Left lobe of liver (tissue), 2 donors: ENCODE measurements at places on chromosomes 3 and 15. TPM values are rescaled to one million over a fixed set of nuclear protein-coding genes. Genes with fewer than 3 reads are reported as not detected.
A peak's percentile ranks its signal among the peaks of the same experiment; 100 is the strongest.

DNA sequence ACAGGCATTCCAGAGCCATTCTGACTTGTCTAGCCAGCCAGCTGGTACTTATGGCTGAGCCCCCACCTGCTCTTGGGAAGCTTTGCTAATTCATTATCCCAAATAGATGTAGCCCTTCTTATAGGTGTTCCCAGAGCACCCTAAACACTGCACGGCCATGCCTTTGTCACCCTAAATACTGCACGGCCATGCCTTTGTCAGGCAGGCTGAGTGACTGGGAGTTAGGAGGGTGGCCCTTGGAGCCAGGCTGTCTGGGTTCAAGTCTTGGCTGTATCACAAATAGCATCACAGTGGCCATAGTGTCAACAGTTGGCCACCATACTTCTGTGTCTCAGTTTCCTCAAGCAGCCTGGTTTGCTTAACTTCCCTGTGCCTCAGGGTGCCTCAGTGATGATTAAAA lies 292.3 kb downstream of the ADAMTS17 start:
- DNase-seq, result no peak

DNA sequence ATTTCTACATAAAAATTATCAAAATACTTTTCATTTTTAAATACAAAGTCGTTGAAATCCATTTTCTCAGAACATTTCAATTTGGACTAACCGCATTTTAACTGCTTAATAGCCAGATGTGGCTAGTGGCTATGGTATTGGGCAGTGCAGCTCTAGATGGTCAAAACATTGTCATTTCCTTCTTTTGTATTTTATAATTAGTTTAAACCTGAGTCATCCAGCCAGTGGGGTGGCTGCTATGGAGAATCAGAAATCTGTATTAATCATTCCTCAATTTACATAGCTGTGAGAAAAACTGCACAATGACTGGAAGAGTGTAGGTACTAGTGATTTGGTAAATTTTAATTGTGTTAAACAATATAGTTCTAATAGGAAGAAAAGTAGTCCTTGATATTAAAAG lies 245.3 kb downstream of the PDZRN3 start:
- no peak for DNase-seq

DNA sequence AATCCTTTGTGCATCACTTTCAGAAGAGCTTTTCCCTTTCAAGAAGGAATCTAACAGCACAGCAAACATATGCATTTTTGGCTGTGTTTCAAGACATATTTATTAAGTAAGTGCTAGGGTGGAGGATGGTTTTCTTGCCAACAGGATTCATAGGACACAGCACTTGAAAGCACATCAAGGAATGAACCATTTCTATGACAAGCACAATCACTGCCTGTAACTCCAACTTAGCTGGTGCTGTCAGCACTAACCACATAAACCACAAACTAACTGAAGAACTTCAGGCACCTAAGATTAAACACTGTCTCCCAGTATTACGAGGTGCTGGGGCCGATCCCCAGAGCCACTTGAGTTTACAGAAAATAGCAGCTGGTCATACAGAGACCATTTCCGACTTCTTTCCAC lies 35.4 kb upstream of the SPRED1 start:
- no peak for DNase-seq

DNA sequence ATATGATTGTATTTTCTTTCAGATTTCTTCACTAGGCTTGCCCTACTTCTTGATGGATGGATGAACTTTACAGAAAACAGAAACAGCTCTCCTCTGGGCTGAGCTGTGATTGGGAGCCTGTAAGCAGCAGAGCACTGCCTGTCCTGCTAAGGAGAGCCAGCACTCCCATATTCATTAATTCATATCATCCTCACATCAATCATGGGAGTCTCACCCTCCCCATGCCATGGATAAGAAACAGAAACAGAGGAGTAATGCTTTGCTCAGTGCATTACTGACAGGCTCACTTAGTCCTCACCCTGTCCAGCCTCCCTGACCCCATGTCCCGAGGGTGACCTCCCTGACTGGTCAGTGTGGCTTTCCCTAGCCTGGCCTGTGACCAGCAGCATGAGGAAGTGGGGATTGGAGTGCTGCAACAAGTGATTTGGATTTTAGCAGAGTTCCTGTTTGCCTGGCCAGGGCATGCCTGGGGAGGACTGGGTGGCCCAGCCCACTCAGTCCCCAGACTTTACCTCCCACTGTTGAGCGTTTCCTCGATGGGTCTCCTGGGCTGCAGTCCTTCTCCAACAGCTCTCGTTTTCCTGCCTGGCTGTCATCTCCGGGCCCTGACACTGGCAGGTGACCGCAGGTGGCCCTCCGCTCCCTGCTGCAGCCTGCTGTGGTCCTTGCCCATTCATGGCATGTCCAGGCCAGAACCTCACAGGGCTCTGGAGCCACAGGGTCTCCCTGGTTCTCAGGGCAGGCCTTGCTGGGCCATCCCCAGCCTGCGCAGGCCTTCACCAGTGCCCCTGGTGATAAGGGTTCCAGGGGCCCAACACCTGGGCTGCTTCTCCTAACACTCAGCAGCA lies 1.3 kb upstream of the TMIE start:
- DNase-seq, result peak; percentile 84

GRCh38 chr3:99674086-99674789 lies 35.8 kb downstream of the COL8A1 start:
- no peak for DNase-seq

DNA sequence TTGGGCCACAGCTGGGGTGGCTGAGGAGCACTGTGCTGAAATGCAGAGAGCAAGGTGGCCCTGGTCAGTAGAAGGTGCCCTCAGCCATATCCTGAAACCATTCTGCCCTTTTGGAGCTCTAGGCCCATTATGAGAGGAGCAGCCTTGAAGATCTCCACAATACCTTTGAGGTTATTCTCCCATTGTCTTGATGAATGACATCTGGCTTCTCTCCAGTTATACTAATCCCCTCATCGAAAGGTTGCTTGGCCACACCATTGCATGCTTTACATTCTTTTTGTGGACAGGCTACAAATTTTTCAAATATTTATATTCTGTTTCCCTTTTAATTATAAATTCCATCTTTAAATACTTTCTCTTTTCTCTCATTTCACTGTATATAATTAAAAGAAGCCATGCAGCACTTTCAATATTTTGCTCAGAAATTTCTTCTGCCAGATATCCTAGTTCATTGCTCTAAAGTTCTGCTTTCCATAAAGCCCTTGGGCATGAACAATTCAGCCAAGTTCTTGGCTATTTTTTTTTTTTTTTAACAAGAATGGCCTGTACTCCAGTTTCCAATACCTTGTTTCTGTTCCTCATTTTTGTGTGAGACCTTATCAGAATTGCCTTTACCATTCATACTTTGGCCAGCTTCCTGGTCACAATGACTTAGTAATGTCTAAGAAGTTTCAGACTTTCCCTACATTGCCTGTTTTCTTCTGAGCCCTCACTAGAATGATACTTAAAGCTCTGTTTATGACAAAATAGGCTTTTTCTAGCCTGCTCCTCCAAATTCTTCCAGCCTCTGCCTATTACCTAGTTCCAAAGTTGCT lies 138.9 kb upstream of the SGO1 start:
- DNase-seq, result no peak

GRCh38 chr3:79367066-79367465 lies 400.7 kb downstream of the ROBO1 start:
- DNase-seq, result no peak

- DNase-seq, result peak; percentile 32
These were observed 18.5 kb downstream of the PRR23E start for GRCh38 chr3:127211118-127212060.

- DNase-seq, result peak; percentile 55
These were observed 847 bp downstream of the WHAMM start for GRCh38 chr15:82810061-82810889.

GRCh38 chr15:58298879-58299850 lies 132.6 kb upstream of the LIPC start:
- DNase-seq, result no peak

DNA sequence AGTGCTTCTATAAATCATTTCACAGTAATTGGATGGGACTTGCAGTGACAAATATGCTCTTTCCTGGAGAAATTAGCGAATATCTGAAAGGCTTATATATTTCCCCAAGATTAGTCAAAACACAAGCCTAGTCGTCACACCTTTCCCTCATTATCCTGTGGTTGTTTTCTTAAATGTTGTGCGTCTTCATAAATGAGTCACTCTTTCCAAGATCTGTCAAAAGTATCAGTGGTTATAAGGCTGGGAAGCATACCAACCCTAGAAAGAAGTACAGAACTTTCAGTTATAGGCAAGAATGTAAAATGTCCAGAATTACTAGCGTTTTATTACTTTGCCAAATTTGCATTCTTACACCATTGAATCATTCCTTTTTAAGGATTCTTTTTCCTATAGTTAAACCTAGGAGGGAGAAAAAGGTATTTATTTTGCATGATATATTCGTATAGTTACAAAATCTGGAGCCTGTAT lies 33.6 kb downstream of the TMEM212 start:
- DNase-seq, result no peak

DNA sequence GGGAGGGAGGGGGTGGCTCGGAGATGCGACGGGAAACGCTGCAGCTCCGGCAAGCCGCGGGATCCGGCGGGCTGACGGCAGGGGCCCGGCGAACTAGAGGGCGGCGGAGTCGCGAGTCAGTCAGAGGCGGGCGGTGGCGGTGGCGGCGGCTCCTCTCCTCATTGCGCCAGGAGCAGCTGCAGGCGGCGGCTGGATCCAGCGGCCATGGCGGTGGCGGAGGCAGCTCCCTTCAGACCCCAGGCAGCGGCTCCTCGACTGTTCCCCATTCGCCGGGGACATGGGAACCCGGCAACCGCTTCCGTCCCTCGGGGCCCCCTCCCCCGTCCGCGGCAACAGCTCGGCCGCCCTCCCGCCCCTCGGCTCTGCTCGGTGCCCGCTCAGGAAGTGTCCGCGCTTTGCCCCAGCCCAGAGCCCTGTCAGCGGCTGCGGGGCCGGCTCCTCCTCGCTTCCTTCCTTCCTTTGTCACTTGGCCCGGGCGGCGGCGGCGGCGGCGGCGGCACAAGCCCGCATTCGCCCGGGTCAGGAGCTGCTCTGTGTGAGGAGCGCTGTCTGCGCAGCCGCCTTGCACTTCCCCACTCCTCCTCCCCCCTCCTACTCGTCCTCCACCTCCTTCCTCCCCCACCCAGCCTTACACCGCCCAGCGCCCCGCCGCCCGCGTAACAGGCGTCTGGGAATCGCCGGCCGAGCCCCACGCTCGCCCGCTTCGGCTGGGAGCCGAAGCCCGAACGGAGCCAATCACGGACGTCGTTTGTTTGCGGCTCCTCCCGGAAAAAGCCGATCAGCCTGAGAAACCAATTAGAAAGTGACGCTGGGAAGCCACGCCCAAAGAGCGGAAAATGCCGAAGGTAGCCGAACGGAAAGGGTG lies at the start of gene GSK3B:
GSK3B (minus strand) TSS at position 537 of the 865 bp plus-strand sequence. CDS start 1,013 bp downstream, outside the sequence.
- peak; percentile 80 for DNase-seq

GRCh38 chr3:52072471-52072870 lies 16.1 kb upstream of the DUSP7 start:
- DNase-seq, result no peak

DNA sequence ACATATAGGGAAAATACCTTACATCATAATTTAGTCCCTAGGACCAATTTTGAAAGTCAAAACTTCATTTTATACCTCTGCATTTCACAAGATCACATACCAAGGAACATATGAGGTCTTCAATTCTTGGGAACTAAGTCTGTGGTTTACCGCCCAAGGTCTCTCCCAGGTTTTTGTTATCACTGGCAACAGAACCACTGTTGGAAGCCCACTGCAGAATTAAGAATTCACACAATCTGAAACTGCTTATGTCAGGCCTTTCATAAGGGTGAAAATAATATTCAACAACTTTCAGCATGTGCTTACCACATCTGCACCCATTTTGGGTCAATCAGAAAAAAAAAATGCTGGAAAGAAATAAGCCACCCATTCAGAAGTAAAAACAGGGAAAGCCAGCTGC lies 107.2 kb upstream of the MME start:
- no peak for DNase-seq

DNA sequence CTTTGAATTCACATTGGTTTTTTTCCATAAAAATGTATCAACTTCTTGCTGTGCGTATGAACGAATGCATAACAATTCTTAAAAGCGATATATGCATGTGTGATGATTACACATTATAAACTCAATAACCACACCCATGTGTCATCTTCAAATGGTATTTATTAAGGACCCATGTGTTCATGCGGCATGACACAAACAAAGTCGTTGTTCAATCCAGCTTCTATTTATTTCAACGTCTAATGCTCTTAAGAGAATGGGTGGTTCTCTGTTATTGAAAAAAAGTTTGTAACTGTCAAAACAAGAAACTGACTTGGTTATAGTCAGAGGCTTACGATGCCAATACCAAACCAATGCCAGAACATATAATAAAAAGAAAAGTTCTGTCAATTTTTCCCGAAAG lies 195.9 kb downstream of the FOXP1 start:
- DNase-seq, result no peak

DNA sequence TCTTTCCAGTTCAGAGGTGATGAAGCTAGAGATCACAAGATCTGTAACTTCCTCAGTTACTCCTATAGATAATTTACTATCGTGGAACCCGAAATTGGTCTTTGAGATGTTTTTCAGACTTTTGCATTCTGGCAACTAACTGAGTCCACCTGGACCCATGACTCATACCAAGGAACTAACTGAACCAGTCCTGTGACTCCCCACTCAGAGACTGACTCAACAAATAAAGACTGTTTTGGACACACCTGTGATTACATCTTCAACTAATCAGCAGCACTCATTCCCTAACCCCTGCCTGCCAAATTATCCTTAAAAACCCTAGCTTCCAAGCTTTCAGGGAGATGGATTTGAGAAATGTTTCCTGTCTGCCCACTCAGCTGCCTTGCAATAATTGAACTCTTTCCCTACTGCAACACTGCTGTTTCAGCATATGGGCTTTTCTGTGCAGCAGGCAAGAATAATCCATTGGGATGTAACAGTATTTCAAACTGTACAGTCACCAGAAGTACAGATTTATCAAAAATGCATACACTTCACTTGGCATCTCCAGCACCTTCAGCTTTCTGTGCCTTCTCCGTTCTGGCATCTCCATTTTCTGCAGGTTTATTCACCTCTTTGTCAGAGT lies 57.7 kb downstream of the GATM start:
- DNase-seq, result no peak

- no peak for DNase-seq
These were observed 22.4 kb downstream of the FAN1 start for GRCh38 chr15:30926161-30926560.

GRCh38 chr3:141410408-141410807 lies 42.1 kb downstream of the ZBTB38 start:
- peak; percentile 80 for DNase-seq

The ZNF620 gene
- total RNA-seq, result 1.0 TPM

The GOLGA8T gene
- total RNA-seq, result 0.30 TPM

The CTXN2 gene
- not detected for total RNA-seq

The BFSP2 gene
- not detected for total RNA-seq

The TERC gene
- total RNA-seq, result 3.1 TPM

The EXD1 gene
- not detected for total RNA-seq

The GMNC gene
- total RNA-seq, result 7.3 TPM

The ITGB5 gene
- 74.7 TPM for total RNA-seq

The TMCO5A gene
- total RNA-seq, result not detected

The UROC1 gene
- 112 TPM for total RNA-seq

The HOMER2 gene
- total RNA-seq, result 61.3 TPM

The CILP gene
- total RNA-seq, result 1.3 TPM

The GP9 gene
- 0.20 TPM for total RNA-seq

The C3orf22 gene
- not detected for total RNA-seq

The NUSAP1 gene
- total RNA-seq, result 3.3 TPM
